ENCODE measurements at places on chromosomes 5 and 9.

- DNase-seq: no peak
Observed at GRCh38 chr9:19104515-19105282, 2.0 kb upstream of the HAUS6 start.

DNA sequence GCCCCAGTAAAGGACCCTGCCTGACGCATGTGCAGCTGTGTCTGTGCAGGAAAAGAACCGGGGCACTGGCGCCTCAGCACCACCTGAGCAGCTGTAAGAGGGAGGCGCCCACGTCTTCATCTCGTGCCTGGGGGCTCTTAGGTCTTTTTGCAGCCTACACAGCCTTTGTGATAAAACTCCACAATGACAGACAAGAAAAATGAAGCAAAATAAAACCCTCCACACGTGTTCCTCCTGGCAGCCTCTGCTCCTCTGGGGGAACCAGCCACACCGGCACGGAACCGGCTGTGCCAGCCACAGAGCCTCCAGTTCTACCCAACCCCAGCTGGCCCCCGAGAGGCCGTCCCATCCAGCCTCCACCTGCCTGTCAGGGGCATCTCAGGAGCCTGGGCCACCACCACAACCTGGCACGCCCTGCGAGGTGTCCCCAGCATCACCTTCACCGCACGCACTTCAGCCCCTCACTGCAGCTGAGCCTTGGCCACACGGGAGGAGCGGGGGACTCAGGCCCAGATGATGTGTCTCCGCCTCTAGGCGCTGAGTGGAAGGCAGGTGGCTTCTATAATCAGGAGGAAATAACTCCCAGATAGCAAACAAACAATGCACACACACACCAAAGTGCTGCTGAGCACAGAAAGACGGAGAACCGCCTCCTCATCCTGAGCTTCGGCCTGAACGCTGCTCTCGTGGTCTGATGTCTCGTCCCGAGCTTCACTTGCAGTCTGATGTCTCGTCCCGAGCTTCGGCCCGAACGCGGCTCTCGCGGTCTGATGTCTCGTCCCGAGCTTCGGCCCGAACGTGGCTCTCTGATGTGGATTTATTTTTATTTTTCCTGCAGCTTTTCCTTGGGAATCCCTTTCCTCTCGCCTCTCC lies 28.6 kb upstream of the NSMF start:
- DNase-seq: no peak

GRCh38 chr5:179599100-179599499 lies 24.4 kb downstream of the HNRNPH1 start:
- DNase-seq: no peak

DNA sequence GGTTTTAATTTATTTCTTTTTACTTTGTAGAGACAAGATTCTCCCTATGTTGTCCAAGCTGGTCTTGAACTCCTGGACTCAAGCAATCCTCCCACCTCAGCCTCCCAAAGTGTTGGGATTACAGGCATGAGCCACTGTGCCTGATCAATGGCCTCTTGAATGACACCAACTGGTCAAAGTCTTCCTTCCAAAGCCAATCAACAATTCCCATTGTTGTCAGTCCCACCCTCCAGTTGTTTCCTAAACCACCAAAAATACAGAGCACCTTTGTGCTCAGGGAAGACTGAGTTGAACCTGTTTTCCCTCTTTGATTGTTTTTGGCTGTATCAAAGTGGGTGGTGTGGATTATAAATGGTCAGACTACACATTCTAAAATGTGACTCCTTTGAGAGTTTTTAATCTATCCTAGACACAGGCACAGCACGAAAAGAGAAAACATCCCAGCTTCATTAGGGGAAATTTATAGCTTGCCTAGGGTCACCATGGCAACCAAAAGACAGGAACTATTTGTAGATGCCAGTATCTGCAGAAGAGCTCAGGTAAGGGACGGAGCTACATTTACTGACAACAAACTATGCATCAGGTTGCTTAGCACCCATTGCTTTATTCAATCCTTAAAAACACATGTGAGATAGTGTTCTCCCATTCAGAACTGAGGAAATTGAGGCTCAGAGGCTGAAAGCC lies 27.6 kb upstream of the ATP6V1G1 start:
- DNase-seq: no peak

- DNase-seq: peak; percentile 34
Observed at GRCh38 chr5:145697251-145697990, 137.7 kb downstream of the PRELID2 start.

- DNase-seq: no peak
Observed at GRCh38 chr5:53714667-53715010, 154.2 kb downstream of the NDUFS4 start.

- no peak for DNase-seq
Observed at GRCh38 chr5:148509893-148510292, 126.1 kb downstream of the FBXO38 start.

GRCh38 chr5:100600298-100600994 lies 65.3 kb downstream of the FAM174A start:
- DNase-seq: no peak
